Hindlimb muscle (tissue), 1 donor: ENCODE measurements at places on chromosomes 1 and 21. TPM values are rescaled to one million over a fixed set of nuclear protein-coding genes. Genes with fewer than 3 reads are reported as not detected.

CYP4X1 gene
- polyA plus RNA-seq: 4.1 TPM

HRNR gene
- polyA plus RNA-seq: 0.09 TPM

THBS3 gene
- 39.6 TPM for polyA plus RNA-seq

COL9A2 gene
- polyA plus RNA-seq: 1.2 TPM
